Glomerular endothelial cell (primary cell): ENCODE measurements at places on chromosomes 5 and 9. TPM values are rescaled to one million over a fixed set of nuclear protein-coding genes. Genes with fewer than 3 reads are reported as not detected.

GRCh38 chr5:118447350-118447749 is 541.0 kb downstream of the DTWD2 start:
- DNase-seq = no peak

DNA sequence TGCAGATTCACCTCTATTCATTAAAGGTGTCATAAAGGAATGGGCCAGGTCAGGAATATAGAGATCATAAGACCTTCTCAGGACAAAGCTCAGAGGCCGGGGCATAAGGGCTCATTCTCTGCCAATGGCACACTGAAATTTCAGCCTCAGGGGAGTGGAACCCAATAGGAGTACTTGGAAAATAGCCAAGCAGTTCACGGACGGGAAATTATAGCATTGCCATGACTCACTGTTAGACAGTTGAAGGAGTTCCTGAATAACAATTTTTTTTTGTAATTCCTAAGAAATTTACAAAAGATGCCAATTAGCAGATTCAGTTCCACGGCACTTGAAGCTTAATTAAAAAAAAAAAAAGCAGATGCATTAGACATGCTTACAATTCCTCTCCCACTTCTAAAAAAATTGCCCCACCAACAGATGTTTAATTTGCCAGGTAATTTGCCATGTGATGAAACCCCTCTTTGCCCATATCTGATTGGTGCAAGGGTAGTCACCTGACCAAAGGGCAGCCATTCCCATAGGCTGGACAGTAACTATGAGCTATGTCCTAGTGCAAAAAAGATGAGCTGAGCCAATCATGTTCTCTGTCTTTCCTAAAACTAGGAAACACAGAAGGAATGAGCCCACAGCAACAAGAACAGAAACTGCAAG is 58.6 kb downstream of the PTCD2 start:
- DNase-seq = peak; percentile 93

GRCh38 chr9:119157196-119157595 is 212.0 kb downstream of the BRINP1 start:
- DNase-seq = no peak

DNA sequence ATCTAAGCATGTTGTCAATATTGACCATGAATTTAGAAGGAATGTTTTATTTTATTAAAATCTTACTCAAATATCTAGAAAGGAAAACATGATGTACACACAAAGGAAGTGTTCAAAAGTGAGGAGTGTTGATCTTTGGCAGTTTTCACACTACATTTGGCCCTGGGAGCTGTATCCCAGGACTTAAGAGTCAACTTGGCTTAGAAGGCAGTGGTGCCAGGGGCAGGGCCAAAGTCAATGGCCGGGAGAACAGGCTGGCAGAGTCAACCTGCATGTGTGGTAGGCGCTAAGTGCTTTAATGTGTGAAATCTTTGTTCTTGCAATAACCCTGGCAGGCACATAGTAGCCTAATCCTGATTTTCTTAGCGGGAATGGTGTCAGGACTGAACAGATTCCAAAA is 228.4 kb downstream of the TENT4A start:
- no peak for DNase-seq

DNA sequence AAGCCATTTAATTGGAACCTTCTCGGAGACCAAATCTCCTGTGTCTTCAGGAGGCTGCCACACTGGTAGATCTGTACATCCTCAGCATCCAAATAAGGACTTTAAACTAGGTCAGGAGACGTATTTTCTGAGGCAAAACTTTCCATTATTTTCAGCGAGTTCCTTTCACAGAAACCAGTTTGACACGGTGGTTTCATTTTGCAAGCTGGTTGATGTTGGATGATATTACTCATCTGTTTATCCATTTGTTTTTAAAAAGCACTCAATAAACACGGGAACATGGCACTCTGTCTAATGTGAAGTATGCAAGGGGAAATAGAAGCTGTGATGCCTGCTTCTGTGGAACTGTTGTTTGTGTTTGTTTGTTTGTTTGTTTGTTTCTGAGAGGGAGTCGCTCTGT is 199.6 kb downstream of the ERCC6L2 start:
- no peak for DNase-seq

GRCh38 chr5:9626955-9627354 is 3.2 kb downstream of the TAS2R1 start:
- DNase-seq = no peak

DNA sequence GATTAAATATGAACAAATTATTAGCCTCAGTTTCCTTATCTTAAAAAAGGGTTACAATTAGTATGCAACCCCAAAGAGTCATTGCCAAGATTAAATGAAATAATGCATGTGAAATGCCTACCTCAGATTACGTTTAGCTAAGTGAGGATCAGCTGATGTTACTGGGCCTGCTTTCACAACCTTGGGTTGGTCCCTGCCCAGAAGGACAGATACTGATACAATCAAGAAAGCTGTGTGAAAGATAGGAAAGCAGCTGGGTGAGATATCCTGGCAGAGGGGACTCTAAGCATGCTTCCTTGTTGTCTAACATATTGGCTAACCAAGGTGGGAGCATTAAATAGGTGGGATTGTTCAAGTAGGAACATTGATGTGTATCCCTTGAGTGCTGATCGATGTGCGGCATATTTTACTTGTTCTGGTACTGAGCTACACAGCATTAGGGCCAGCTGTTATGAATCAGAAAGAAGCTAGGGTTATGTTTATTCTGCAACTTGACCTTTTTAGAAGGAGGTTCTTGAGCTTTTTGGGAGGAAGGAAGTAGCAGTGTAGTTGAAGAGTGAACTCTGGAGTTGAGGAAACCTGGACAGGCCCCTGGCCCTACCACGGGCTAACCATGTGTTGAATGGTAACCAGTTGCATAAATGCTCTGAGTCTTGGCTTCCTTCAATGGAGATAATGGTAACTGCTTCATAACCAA is 28.9 kb downstream of the SNX24 start:
- no peak for DNase-seq

DNA sequence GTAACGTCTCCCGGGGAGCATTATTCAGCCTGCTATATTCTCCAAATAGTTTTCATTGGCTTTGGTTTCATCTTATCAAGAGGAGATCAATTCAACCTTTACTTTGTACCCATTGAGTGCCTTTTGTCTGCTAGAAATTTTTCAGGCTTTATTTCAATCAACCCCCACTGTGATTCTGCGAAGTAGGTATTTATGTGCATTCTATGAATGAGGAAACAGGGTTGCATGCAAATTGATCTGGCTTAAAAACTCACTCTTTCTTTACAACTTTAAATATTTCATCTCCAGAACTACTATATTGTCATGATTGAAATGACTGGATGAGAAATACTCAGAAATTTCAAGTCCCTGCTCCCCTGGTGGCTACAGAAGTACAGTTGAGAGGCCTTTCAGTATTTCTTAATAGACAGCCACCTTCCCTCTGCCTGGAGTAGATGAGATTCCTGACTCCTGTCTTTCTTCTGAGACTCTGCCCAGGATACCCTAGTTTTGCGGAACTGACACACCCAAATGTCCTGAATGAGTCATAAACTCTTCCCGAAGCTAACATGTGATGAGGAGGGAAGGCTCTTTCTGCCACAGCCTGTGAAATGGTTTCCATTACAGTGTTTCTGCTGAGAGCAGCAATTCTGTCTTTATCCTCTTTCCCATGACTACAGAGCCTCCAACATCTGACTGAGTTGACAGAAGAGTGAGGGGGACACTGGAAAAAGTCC is 52.6 kb upstream of the TNC start:
- DNase-seq = no peak

LCN9 gene
- not detected in 2 replicates for total RNA-seq

SIGMAR1 gene
- total RNA-seq = 105 and 134 TPM in 2 replicates

HRH2 gene
- total RNA-seq = 0.06 TPM in 1 of 2 replicates, not detected in the other
